ENCODE measurements at places on chromosomes 13 and 19.

DNA sequence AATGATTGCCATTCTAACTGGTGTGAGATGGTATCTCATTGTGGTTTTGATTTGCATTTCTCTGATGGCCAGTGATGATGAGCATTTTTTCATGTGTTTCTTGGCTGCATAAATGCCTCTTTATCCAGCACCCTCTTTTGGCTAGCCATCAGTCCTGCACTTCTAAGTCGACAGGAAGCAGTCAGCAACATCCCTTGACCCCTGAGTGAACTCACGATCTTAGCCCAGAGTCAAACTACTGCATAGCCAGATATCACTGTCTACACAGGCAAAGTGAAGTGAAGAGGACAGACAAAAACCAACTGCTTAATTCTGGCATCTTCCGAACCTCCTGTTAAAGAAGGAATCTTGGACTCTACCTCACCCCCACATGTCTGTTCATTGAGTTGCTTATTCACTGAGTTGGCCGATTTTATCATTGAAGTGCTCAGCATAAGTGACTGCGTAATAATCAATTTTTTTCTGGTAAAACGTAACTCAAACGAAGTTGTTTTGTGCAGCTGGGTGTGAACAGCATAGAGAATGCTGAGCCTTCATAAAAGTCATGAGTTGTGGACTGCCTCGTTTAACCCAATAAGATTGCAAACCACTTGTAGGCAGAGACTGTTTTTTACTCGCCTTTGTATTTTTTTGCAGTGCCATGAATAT, 304.2 kb downstream of the COG6 start:
- DNase-seq: no peak

- DNase-seq: no peak
Observed at GRCh38 chr19:32872391-32872790, 2.8 kb upstream of the SLC7A9 start.

DNA sequence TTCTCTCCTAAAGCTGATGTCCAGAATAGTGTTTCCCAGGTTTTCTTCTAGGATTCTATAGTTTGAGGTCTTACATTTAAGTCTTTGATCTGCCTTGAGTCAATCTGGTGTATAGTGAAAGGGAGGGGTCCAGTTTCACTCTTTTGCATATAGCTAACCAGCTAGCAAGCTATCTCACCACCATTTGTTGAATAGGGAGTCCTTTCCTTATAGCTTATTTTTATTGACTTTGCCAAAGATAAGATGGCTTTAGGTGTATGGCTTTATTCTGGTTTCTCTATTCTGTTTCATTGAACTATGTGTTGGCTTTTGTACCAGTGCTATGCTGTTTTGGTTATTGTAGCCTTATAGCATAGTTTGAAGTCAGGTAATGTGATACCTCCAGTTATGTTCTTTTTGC, 1386.1 kb downstream of the SLITRK5 start:
- no peak for DNase-seq

DNA sequence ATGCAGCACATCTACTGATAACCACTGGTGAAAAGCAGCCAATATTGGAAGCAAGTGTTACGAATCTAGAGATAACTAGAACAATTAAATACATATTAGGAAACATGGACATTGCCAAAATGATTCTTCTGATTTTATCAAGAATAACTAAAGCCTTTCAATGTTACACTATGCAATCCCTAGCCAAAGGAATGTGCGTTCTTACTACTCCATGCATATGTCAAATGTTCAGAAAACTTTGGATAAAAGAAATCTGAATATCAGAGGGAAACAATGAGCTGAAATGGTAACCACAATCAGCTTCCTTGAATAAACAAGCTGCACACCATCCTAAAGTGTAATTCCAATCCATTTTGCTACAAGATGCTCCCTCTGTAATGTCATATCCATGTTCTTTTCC, 951 bp upstream of the POSTN start:
- DNase-seq: no peak

DNA sequence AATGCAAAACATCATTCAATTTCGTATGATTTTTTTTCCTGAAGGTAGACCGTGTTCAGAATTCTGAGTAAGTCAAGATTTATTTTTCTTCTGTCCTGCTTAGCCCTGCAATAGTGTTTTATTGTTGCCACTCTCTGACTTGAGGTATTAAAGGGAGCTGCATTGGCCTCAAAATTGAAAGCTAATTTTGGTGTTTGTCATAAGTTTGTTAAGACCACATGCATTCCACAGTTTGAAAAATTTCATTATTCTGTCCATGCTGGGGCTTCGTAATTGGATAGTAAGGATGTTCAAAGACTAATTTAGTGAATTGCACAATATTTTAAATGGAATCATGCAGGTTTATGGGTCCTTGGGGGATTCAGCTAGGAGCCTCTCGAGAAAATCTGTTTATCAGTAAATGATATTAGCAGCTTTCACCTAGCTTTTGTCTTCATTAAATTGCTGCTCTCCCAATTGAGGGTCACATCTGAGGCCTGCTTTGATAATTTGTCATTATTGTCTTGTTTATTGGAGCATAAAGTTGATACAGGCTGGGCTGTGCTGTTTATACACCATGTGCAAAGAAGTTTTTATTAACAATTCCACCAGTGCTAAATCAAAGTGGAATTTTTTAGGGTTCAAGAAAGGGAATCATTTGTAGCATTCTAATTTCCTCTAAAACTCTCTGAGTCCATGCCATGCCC, 339.8 kb upstream of the OBI1 start:
- DNase-seq: no peak

DNA sequence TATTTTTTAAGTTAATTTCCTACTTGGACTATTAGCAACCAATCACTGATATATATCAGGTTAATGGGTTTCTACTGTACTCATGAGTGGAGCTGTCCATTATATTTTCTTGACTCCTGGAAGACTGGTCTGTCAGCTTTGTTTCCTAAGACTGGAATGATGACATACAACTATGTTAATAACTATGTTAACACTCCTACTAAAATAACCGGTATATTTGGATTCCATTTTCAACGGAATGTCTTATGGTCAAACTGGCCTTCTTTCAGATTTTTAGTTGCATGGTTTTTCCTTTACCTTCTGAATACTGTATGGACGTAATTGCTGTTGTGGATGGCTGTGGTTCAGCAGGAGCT, 45.8 kb upstream of the GPI start:
- DNase-seq: no peak

- DNase-seq: no peak
Observed at GRCh38 chr13:35672611-35673010, 196.1 kb upstream of the MAB21L1 start.

- no peak for DNase-seq
Observed at GRCh38 chr19:39558624-39559117, 18.7 kb upstream of the EID2 start.

DNA sequence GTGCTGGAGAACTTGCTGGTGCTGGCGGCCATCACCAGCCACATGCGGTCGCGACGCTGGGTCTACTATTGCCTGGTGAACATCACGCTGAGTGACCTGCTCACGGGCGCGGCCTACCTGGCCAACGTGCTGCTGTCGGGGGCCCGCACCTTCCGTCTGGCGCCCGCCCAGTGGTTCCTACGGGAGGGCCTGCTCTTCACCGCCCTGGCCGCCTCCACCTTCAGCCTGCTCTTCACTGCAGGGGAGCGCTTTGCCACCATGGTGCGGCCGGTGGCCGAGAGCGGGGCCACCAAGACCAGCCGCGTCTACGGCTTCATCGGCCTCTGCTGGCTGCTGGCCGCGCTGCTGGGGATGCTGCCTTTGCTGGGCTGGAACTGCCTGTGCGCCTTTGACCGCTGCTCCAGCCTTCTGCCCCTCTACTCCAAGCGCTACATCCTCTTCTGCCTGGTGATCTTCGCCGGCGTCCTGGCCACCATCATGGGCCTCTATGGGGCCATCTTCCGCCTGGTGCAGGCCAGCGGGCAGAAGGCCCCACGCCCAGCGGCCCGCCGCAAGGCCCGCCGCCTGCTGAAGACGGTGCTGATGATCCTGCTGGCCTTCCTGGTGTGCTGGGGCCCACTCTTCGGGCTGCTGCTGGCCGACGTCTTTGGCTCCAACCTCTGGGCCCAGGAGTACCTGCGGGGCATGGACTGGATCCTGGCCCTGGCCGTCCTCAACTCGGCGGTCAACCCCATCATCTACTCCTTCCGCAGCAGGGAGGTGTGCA, 587 bp downstream of the S1PR4 start:
- DNase-seq: no peak

GRCh38 chr19:9586764-9587163, 2.5 kb upstream of the ZNF121 start:
- DNase-seq: peak; percentile 37

- no peak for DNase-seq
Observed at GRCh38 chr13:76336889-76337844, 549.0 kb downstream of the KCTD12 start.
